Neuronal stem cell (in vitro differentiated cells): ENCODE measurements at places on chromosomes 7 and 10.

- DNase-seq = no peak
Measured at GRCh38 chr7:102255501-102255900, 31.2 kb upstream of the SH2B2 start.

GRCh38 chr7:153027210-153027609 is 267.7 kb downstream of the ACTR3B start:
- DNase-seq = no peak

DNA sequence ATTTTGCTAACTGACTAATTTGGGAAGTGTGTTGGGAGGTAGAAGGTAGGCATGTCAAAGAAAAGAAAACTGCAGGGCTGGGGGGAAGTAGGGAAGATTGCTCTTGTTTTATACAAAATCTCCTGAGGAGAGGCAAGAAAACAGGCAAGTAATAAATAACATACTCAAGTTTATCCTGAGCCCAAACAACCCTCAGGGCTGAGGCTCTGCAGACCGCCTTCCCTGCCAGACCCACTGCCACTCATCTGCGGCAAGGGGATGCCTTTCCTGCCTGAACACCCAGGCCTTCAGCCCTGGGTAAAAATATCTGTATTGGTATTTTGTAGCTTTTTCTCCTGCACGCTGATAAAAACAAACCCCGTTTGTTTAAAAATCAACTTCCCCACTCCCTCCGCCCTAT is 399.8 kb upstream of the NFE2L3 start:
- no peak for DNase-seq

DNA sequence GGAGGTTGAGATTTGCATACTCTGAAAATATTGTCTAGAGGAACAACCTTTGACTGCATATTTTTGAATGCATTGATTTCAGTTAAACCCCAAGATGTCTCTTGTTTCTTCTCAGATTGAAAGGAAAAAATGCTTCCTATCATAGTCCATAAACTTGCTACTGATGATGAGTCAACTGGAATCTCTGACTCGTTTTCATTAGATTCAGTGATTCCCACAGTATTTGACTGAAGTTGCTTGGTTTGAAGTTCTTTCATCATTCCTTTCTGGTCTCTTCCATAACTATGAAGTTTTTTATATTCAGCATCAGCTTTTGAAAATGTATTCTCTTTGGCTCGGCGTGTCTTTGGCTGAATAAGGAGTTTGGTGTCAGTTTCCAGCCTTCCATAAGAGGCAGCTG is 10.7 kb downstream of the PEX1 start:
- no peak for DNase-seq

GRCh38 chr10:125911145-125911544 is 14.8 kb downstream of the FANK1 start:
- DNase-seq = no peak

GRCh38 chr10:80485076-80485945 is 31.2 kb downstream of the TSPAN14 start:
- no peak for DNase-seq

GRCh38 chr7:138158739-138159528 is 82.7 kb downstream of the AKR1D1 start:
- no peak for DNase-seq

- no peak for DNase-seq
Measured at GRCh38 chr7:101278461-101279292, 33.8 kb upstream of the FIS1 start.

GRCh38 chr10:75263806-75264205 is 28.0 kb upstream of the COMTD1 start:
- no peak for DNase-seq

DNA sequence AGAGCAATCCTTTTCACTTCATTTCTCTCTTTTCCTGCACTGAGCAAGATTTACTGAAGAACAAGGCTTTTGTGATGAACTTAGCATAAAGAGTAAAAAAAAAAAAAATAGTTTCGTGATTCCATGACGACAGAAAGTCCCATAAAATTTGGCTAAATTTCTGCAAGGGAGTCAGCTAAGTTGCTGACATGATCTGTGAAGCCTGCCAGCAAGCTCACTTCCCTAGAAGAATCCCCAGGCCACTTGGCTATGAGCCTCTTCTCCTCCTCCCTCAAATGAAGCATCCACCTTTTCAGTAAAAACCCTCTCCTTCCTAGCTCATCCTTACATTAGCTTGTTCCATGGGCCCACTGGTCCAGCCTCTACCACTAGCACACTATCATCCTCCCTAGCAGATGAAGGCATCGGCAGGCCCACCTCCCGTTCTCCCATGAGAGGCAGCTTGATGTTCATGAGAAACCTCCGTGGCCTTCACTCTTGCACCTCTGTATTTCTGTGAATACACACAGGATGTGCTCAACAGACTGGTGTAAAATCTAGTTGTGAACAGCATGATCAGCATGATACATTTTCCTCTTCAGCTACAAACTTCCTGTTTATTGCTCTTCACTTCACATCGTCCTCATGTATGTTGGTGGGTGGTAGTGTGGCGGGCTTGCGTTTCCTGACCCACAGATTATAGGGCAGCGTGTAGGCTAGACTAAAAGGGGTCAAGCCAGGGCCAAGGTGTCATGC is 30.9 kb downstream of the GIMAP8 start:
- DNase-seq = no peak

DNA sequence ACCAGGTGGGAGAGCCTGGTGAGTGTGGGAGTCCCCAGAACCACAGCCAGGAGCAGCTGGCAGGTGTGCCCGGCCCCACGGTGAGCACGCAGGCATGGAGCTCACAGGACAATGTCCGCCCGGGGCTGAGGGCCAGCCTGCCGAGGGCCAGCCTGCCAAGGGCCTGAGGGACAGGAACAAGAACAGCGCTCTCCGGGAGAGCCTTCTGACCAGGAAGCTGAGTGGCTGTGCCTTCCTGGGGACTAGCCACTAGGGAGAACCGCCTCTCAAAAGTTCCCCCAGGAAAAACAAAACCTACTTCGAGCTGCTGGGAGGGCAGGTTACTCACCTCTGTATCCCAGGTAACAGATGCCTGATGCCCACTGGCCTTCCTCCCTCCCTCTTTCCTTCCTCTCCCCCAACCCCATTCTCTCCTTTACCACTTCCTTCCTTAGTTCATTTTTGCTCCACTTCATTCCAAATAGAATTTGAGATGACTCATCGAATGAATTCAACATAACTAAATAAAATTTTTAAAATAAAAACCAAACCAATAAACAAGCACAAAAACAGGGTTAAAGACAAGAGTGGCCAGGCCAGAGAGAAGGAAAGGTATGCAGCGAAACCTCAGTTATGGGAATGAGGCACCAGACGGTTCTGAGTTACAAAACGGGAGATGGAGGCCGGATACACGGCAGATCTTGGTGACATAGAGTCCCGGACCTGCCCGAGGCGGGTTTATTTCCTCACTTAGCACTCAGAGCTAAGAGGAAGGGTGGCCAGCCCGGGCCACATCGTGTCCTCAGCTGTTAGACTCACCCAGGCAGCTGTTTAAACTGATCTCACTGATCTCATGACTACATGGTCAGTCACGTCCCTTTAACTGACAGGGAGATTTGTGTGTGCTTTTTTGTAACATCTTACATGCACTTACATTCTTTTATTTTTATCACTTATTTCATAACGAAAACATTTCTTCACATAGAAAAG is 128.5 kb downstream of the TNS3 start:
- DNase-seq = no peak

DNA sequence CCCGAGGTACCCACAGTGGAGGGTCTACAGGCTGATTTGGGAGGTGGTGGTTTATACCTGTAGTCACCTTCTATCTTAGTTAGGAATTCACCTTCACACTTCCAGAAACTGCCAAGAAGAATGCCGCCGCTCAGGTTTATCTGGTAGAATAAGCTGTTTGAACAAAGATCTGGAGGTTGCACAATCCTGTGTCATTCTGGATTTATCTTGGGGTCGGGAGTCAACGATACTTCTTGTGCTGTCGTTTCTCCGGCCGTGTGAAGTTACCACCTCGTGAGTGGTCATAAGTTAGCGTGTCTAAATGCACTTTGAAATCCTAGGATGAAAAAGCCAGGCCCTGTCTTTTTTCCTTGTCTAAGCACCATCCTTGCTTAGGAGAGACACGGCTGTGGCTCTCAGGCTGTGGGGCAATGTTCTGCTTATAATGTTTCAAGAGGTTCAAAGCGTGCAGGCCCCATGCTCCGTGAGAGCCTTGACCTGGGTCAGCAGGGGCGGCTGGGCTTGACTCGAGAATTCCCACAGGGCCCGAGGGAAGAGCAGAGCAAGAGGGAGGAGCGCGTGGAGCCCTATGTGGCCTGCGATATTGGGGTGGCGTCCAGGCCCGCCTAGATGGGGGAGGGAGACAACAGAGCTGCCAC is 35.5 kb downstream of the GRIFIN start:
- no peak for DNase-seq

- DNase-seq = no peak
Measured at GRCh38 chr7:149126662-149127266, 640 bp upstream of the ZNF425 start.

- no peak for DNase-seq
Measured at GRCh38 chr7:26159243-26159642, 7.2 kb downstream of the NFE2L3 start.

DNA sequence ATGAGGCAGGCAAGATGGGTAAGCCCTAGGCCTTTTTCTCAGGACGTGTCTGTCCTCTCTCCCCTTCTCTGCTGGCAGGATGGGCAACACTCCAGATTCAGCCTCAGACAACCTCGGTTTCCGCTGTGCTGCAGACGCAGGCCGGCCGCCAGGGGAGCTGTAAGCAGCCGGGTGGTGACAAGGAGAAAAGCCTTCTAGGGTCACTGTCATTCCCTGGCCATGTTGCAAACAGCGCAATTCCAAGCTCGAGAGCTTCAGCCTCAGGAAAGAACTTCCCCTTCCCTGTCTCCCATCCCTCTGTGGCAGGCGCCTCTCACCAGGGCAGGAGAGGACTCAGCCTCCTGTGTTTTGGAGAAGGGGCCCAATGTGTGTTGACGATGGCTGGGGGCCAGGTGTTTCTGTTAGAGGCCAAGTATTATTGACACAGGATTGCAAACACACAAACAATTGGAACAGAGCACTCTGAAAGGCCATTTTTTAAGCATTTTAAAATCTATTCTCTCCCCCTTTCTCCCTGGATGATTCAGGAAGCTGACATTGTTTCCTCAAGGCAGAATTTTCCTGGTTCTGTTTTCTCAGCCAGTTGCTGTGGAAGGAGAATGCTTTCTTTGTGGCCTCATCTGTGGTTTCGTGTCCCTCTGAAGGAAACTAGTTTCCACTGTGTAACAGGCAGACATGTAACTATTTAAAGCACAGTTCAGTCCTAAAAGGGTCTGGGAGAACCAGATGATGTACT is 13.1 kb downstream of the PHKG1 start:
- DNase-seq = no peak

- no peak for DNase-seq
Measured at GRCh38 chr10:79027147-79028055, 41.4 kb upstream of the ZMIZ1 start.

DNA sequence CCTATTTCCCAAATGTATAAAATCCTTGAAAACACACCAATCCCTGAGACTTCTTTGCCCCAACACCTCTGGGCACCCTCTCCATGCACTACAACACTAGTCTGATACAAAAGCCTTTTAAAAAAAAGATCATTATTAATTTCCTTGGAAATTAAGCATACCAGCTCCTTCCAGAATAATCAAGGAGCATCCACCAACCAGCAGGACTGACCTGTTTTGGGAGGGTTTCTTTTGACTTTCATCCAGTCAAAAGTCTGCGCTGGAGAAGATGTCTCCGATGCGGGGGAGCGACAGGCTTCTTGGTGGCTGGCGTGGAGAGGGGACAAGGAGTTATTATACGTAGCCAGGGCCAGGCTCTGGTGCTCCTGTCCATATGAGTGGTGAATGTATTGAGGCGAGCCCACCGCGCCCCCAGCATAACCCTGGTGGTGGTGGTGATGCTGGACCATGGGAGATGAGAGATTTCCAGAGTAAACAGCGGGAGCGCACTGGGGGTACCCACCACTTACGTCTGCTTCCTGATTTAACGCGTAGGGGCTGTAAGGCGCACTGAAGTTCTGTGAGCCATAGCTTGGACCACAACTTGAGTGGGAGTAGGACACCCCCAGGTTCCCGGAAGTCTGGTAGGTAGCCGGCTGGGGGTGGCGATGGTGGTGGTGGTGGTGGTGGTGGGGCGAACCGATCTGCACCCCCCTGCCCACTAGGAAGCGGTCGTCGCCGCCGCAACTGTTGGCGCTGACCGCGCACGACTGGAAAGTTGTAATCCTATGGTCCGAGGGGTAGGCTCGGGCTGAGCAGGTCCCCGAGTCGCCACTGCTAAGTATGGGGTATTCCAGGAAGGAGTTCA is 527 bp downstream of the HOXA1 start:
- peak; percentile 14 for DNase-seq

DNA sequence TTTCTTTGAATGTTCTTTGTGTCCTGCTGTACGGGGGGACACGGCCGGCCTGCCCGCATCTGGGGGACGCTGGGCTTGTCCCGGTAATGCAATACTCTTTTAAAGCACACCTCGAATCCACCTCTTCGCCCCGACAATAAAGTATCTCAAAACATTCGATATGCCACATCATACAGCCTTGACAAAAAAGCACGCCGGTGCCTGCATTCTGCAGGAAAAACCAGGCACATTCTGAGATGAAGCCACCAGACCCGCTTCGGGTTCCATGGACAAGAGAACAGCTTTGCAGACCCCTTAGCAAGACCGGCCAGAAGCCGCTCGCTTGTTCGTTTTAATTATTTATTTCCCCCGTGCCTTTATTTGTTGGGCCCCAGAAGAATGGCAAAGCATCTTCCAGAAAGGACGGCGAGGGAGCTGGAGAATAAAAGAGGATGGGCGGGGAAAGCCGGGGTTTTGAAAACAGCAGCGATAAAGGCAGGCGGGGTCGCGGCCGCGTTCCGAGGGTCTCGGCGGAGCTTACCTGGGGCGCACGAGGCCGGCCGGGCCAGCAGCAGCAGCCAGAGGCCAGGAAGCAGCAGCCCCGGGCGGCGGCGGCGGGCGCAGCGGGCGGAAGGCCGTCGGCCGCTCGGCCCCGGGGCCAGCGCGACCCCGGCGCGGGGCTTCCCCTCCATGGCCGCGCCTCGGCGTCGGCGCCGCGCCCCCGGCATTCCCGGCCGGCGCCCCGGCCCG is 462 bp downstream of the KIAA1549 start:
- no peak for DNase-seq

- no peak for DNase-seq
Measured at GRCh38 chr7:118711688-118712087, 487.2 kb downstream of the ANKRD7 start.

GRCh38 chr7:32943252-32944030 is 13.8 kb upstream of the FKBP9 start:
- DNase-seq = no peak

DNA sequence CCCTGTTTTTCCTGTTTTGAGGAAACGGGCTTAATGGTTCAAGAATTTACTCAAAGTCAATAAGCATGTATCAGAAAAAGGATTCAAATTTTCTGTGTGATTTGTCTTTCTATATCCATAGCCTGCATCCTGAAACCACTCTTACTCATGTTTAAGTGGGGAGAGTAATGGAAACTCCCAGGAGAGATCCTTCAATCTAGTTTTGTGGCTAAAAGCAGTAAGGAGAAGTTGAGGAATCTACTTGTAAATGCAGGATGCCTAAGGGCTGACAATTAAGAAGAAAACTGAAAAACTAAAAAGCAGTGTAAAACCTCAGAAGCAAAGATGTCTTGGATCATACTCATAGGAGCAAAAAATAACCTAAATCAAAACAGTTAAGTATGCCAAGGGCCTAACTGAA is 68.1 kb upstream of the GRID1 start:
- DNase-seq = no peak

- no peak for DNase-seq
Measured at GRCh38 chr10:8418631-8419030, 364.1 kb downstream of the GATA3 start.
